ENCODE measurements at places on chromosomes 1 and 21.

DNA sequence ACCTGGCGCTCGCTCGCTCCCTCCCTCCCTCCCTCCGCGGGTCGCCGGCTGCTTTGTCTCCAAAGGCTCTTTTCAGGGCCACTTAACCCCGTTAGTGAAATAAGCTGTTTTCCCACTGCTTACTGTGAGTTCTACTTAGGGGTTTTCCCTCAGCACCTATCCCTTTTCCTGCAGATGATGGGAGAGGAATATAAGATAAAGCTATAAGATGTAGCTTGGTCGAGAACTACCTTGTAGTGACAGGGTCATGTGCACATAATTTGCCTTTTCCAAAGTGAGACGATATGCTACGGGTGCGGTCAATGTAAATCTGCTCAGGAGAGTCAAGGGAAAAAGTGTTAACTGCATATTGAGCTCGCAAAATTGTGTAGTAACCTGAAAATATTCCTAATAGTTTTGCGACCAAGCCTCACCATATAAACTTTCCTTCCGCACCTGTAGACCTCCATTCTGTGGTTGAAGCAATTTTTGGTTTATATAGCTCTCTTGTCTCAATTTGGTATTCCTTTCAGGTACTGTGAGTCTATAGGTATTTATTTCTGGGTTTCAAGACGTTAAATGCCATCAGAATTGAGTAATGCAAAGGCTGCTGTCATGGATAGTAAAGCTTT, 55.8 kb upstream of the BOLA1 start:
- DNase-seq: no peak

DNA sequence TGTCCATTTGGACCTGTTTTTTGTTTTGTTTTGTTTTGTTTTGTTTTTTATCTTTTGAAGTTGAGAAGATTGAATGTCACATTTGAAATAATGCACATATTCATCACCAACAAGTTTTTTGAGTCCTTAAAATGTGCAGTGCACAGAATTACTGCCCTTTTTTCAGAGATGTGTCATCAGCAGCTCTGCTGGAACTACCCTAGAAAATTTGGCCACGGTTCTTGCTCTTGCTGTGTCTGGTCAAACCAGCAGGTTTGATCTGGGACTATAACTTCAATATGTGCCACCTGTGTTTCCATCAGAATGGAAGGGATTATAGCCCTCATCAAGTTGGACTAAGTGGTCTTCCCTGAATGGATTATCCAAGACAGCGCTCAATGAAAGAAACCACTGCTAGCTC, 24.1 kb upstream of the CNN3 start:
- no peak for DNase-seq

GRCh38 chr1:191582169-191582568, 576.1 kb upstream of the RGS18 start:
- no peak for DNase-seq

DNA sequence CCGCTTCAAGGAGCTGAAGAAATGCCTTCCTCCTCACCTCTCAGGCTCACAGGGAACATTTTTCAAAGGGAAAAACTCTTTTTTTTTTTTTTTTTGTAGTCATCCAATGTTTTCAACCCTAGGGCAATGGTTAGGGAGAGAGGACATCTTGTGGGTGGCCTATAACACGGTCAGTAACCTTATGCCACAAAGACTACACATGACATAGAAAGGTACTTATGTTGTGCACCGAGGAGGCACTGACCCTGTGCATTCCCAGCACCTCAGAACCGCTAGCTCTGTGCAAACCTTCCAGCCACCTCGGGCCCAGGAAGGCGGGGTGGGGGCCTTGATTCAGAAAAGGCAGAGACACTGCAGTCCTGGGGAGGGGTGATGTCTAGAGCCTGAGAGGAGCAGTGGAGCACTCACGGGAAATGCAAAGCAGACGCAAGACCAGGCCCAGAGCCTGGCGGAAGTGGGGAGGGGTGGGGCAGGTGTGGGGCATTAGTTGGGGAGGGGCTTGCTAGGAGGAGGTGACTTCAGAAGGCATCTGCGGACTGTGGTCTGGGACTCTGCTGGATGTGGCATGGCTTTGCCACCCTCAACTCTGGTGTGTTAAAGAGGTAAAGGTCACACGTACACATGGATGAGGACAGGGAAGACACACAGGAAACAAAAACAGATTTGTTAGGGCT, 68.6 kb downstream of the MDM4 start:
- DNase-seq: no peak

DNA sequence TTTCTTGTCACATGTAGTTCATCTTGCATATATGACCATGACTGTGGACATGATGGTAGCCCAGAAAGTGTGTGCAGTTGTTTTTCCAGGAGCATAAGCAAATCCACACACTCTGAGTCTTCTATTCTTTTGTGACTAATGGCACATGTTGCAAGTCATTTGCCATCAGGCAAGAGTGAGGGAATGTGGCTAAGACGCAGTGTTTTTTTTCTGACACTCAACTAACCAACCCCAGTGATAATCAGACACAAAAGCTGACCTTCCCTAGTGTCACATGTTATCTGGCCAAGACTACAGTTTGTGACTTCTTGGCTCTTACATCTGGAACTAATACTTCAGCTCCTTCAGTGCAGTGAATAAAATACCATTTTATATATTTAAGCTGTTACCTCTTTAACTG, 108.8 kb downstream of the ITSN1 start:
- no peak for DNase-seq

DNA sequence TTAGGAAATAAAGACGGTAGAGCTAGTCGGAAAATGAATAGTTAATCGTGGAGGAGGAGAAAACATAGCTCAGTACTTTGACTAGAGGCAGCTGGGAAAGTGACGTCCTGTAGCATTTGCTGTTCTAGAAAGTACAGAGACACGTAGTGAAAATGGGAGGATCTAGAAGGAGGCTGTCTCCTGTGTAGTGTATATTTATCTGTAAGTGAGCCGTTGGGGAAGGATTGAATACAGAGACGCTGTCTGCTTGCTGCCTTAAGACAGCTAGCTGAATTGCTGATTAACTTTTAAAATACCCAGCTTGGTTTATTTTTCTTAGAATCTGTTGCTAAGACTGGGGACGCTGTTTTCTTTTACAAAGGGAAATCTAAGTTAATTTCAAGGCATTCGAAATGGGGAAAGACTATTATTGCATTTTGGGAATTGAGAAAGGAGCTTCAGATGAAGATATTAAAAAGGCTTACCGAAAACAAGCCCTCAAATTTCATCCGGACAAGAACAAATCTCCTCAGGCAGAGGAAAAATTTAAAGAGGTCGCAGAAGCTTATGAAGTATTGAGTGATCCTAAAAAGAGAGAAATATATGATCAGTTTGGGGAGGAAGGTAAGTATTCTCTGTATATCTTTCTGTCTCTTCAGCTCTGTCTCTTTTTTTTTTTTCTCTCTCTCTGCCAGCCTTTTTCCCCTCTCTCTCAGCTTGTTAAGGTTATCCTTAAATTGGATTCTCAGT, at the start of gene DNAJB4:
Gene DNAJB4 (plus strand): TSS at position 221 of the 729 bp plus-strand sequence. CDS start 172 bp downstream, at position 393.
- DNase-seq: peak; percentile 95

GRCh38 chr1:6922096-6922931, 137.1 kb downstream of the CAMTA1 start:
- peak; percentile 37 for DNase-seq

GRCh38 chr1:201511396-201511940, 4.5 kb upstream of the CSRP1 start:
- no peak for DNase-seq

DNA sequence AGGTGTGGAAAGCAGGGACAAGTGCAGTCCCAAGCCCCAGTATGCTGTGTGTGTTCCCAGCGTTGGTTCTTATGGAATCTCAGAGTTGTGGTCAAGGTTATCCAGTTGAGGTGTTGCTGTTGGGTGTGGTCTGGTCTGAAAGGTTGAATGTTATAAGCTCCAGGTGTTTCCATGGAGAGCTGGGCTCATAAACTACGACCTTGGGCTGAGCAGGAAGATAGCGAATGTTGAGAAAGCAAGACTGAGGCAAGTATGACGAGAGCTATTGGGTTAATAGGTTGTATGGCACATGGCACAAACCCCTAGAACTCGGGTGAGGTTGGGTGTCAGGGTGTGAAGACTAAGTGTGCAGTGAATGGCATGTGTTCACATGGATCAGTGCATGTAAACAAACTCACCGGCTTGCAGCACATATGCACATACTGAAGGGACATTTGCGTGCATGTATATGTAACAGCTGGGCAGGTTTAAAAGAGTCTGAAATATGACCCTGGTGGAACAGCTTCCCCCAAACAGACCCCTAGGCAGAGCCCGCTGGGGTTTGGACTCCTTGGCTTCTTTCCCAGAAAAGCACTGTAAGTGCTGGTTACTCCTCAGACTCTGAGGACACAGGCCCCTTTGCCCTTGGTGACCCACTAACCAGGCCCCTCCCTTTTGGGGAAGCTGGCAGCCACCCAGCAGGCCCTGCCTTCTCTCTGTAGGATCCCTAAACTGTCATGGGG, 117.5 kb downstream of the NAV1 start:
- peak; percentile 41 for DNase-seq

DNA sequence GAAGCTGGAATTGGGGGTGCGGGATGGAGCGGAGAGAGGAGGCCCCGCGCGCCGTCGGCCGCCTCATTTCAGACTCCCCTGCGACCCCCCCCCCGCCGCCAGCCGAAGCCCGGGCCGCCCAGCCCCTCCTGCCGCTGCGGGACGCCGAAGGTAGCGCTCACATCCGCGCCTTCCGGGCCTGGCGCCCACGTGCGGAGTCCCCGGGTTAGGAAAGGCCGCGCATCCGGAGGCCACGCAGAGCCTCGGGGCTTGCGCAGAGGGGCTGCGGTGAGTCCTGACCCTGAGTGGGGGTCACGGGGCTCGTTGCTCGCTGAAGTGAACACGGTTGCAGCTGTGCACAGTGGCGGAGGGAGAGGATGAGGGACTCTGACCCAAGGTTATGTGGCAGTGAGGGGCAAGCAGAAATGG, 552 bp upstream of the ZNF496 start:
- DNase-seq: peak; percentile 64

- DNase-seq: no peak
Observed at GRCh38 chr1:86273066-86273465, 116.5 kb upstream of the COL24A1 start.

DNA sequence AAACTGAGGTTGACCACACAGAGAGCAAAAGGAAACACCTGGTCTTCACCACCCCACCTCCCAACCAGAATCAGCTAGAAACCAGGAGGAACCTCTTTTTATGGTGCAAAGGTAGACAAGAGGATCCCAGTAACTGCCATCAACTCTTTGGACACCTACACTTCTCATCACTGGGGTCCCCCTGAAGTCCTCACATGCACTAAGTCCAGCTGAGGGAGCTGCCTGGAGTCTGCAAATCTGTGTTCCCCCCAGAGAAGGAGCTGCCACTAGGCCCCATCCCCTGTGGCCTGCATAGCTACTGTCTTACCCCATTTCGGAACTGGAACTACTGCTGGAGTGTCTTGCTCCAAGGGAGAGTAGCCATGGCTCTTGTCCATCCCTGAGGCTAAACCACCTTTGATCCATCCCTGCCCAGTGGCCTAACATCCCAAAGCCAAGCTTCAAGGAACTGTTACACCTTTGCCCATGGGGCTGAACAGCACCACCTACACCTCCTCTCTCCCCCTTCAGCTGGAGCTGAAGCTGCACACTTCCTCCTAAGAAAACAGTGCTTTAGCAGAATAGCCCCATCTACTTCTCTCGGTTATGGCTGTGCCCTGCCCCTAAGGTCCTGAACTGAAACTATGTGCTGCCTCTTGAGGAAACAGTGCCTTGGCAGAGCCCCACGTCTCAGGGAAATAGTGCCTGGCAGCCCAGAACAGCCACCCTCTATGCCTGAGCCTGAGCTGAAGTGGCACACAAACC, 85.4 kb upstream of the CD53 start:
- no peak for DNase-seq

GRCh38 chr1:64574301-64574700, 104.4 kb downstream of the CACHD1 start:
- peak; percentile 30 for DNase-seq

- no peak for DNase-seq
Observed at GRCh38 chr21:23016617-23017016, 2018.4 kb downstream of the NCAM2 start.

DNA sequence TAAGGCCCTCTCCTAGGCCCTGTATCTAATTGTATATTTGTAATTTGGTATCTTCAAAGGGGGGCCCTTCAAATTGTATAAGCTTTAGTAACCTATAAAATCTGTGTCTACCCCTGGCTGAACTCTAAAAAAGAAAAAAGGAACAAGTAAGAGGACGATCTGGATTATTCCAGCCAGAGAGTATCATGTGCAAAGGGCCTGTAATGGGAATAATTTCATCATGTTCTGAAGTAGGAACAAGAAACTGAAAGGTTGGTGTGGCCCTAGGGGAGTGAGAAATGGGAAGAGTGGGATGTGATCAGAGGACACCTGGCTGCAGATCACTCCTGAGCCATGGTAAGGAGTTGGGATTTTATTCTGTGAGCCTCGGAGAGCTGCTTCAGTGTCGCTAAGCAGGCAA, 14.7 kb downstream of the PTAFR start:
- no peak for DNase-seq

GRCh38 chr1:226712742-226713419, 26.2 kb downstream of the ITPKB start:
- DNase-seq: no peak

DNA sequence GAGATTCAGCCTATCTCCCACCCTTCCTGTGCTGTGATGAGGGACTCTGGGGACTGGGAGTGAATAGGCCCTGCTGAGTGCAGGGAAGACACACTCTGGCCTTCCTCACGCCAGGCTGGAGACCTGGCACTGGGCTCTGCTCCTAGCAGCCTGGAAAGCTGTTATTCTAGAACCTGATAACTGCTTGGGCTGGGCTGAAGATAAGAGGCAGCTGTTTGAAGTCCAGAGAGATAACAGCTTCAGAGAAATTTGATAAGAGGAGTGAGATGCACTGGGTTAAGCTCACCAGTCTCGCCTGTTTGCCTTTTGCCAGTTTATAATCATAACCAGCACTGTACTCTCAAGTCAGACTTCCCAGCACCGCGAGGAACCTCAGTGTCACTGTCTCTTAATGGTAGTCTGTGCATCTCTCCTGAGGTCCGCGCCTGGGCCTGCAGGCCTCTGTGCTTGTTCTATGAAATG, 46.6 kb upstream of the GPR37L1 start:
- no peak for DNase-seq

DNA sequence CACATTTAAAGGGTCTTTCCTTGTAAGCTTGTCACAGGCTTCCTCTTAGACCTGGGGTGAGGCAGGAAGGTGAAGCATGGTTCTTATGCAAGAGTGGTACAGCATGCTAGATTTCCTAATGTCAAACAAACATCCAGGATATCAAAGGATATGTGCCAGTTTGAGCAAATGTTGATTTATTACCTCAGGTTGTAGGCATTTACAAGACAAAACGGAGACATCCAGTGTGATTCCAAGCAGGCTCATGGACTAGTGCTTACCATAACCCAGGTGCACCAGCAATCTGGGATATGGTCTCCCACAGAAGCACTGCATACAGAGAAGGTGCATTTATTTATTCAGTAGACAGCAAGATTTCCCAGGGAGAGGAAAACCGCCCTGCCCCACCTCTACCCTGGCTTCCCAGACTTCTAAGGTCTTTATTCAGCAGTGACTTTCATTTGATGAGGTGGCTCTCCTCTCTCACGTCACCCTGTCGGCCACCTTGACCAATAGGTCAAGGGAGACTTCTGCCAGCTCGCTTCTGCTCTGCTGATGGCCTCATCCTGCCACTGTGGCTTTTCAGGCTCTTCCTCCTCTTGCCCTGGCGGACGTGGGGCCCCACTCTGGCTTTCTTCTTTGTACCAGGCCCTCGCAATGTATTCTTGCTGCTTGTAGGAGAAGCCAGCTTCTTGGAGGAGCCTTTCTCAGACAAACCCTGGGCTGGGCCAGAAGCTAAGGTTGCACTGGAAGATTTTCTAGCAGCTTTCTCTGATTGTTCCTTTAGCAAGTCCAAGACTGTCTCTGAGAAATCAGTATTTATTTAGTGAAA, 25.6 kb downstream of the HHIPL2 start:
- DNase-seq: no peak

GRCh38 chr1:202671399-202671798, 38.9 kb downstream of the SYT2 start:
- DNase-seq: peak; percentile 48

Data from Daoy (cell line).